Endothelial cell (in vitro differentiated cells): ENCODE measurements at places on chromosomes 5 and 9.

- no peak for DNase-seq
Observed at GRCh38 chr5:142246258-142246657, 78.6 kb downstream of the SPRY4 start.

- no peak for DNase-seq
Observed at GRCh38 chr5:150036513-150036912, 36.0 kb downstream of the HMGXB3 start.

- no peak for DNase-seq
Observed at GRCh38 chr9:11204521-11204920, 591.7 kb upstream of the PTPRD start.

- DNase-seq: no peak
Observed at GRCh38 chr9:18456624-18457237, 17.2 kb upstream of the ADAMTSL1 start.

DNA sequence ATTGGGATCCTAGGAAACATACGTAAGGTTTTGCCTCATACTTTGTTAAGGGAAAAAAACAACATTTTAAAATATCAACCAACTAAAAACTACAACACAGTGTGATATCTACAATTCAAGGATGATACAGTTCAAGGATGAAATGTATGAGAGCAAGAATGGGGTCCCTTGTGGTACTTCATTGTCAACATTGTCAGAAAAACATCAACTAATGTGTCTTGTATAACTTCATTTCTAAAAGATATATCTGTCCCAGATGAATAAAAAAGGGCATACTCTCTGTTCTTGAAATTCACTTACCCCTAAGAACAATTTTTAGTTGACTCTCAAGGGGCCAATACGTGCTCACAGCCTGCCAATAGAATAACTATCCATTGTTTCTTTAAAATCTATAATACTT is 1250.5 kb downstream of the PTPRD start:
- DNase-seq: no peak

DNA sequence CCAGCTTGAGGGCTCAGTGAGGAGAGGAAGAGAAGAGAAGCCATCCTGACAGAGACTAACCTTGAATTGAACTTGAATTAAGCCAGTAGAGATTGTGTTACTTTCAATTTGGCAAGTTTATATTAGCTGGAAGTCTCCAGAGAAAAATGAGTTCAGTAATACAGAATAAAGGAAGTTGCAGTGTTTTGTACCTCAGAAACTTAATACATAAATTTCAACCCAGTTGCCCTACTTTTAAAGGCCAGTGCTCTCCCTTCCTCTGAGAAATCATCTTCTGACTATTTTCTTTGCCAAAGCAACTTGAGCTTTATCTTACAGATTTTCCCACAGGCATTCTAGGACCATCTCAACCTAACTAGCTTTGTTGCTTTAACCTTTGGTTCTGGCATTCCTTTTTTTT is 231.0 kb upstream of the GAS1 start:
- DNase-seq: no peak

GRCh38 chr5:947626-948471 is 55.2 kb downstream of the TRIP13 start:
- no peak for DNase-seq

GRCh38 chr5:128213340-128213739 is 129.8 kb downstream of the SLC12A2 start:
- DNase-seq: peak; percentile 67

- peak; percentile 83 for DNase-seq
Observed at GRCh38 chr5:179060116-179061008, at the start of gene ZNF354C. Gene ZNF354C, plus strand, starts transcription at chr5:179060373. Its CDS starts 1,696 bp downstream, at chr5:179062069.

DNA sequence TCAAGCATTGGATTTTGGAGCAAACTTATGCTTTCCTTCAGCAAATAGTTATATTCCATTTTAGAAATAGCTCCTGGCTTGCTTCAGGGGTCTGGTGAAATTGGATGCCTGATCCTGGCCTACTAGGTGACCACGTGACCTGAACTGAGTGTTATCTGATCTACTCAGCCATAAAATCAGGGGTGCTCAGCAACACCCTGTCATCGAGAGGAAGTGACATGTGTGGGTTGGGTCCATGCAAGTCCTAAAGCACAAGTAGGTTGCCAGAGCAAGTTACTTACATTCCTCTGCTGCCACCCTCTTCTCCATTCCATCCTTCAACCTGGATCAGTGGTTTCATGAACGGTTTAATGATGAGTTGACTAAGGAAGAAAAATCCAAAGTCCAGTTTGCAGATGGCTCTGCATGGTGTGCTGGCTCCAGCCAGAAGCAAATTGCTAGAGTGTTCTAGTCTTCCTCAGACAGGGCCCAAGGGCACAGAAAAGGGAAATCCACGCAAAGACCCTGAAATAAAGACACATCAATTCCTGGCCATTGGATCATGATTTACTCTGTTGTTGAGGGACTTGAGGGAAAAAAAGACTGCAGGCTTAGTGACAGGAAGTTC is 2.8 kb upstream of the FAM193B start:
- DNase-seq: no peak

DNA sequence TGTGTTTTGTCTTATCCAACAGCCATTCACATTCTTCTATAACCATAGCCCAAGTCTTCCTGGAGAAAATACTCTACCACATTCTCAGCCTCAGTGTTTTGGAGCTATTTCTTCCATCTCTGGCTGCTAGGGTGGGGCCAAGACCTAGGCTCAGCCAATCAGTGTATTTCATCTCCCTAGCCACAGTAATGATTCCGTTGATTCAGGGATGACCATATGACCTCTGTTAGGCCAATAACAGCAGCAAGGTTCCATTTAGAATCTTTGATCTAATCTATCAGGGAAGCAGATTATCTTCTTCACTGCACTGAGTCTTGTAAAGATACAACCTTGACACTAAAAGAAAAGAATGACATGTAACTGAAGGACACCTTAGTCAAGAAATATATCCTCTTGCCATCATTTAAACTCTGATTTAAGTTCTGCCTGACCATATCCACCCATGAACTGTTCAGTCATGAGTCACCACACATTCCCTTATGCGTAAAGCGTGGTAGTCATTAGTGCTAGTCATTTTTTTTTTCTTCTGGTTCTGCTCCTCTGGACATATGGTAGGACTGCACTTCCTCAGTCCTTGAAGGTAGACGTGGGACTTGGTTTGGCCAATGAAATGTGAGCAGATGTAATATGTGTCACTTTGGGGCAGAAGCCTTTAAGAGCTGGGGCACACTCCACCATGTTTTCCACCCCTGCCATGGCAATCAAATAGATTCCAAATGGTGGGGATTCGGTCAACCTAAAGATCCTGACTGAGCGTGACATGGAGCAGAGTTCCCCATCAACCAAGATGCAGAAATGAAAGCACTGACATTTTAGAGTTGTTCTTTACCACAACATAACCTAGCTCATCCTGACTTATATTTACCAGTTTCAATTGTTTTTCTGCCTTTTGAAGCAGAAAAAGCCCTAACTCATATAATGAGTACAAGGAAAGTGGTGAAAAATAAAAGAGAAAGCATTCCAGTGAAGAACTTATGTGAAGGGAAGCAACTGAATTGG is 12.7 kb upstream of the PRELID2 start:
- no peak for DNase-seq

GRCh38 chr5:32325062-32325461 is 12.3 kb upstream of the MTMR12 start:
- no peak for DNase-seq

DNA sequence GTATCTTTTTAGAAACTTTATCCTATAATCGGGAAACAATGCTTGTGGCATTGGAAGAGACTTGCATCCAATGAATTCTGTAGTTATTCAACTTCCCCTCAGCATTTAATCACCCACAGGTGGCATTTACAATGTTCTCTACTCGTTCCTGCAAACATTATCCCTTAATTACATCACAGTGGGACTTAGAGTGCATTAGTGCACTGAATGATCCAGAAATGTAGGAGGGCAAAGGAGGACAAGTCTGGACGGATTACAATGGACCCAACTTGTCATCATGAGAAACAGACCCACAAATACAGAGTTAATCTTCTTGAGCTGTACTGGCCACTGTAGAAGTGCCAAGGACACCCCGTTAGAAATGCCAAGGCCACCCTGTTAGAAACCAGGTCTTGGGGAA is 129.1 kb downstream of the DOCK8 start:
- no peak for DNase-seq

GRCh38 chr5:160312134-160312959 is at the start of gene CCNJL:
Gene CCNJL, minus strand, starts transcription at chr5:160312564. Its CDS starts 641 bp downstream, at chr5:160311923.
- peak; percentile 86 for DNase-seq

DNA sequence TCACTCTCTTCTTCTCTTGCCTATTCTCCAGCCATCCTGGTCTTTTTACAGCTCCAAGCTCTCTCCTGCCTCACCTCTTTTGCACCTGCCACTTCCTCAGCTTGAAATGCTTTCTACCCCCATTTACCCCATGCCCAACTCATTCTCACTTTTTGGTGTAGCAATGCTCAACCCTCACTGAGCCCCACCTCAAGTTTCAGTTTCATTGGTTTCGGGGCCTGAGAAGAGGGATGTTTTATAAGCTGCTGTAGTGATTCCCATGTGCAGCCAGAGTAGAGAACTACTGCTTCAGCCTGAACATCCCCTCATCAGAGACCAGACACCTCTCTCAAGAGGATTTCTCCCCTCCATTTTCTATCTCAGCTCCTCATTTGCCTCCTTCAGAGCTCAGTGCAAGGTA is 45.2 kb upstream of the FYB1 start:
- no peak for DNase-seq

DNA sequence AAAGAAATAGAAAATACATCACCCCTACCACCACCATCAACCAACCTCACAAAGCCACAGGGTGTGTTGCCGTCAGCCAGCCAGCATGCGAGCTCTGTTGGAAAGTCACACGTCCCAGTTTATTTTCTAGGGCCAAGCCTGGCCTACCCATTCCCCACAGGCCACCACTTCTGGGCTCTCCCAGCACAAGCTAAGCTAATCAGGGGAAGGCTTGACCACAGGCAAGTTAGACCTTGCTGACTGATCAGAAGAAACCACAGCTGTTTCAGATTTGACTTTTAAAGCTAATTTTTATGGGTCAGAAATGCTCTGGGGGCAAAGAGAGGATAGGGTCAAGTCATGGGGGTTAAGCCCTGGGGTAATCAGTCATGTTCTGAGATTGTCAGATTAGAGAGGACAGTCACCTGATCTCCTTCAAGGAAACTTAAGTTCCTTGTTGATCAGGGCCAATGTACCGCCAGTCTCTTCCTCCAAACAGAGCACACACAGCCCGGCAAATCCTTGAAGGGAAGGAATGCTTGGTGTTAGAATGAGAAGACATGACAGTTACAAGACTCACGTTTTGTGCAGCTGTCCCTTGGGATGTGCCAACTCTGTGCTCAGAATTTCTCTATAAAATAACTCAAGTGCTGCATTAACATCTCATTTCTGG is 7.6 kb downstream of the SHB start:
- no peak for DNase-seq

GRCh38 chr5:18213666-18214065 is 579.4 kb downstream of the TAF11L14 start:
- no peak for DNase-seq

- DNase-seq: no peak
Observed at GRCh38 chr5:75037106-75037505, 15.3 kb downstream of the GCNT4 start.

- DNase-seq: no peak
Observed at GRCh38 chr5:158351485-158352125, 492.7 kb upstream of the CLINT1 start.

DNA sequence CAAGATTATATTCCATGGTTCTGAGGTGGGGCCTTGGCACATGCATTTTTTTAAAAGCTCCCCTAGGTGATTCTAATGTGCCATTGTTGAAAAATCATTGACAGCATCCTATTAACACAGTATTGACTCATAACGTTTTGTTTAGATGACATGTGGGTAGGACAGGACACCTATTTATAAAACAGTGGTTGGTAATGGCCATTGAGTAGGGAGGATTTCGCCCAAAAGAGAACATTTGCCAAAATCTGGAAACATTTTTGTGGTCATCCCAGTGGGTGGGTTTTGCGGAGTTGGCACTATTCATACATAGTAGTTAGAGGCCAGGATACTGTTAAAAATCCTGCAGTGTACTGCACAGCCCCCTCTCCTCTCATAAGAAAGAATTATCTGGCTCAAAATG is 6.4 kb upstream of the CHD1 start:
- no peak for DNase-seq

DNA sequence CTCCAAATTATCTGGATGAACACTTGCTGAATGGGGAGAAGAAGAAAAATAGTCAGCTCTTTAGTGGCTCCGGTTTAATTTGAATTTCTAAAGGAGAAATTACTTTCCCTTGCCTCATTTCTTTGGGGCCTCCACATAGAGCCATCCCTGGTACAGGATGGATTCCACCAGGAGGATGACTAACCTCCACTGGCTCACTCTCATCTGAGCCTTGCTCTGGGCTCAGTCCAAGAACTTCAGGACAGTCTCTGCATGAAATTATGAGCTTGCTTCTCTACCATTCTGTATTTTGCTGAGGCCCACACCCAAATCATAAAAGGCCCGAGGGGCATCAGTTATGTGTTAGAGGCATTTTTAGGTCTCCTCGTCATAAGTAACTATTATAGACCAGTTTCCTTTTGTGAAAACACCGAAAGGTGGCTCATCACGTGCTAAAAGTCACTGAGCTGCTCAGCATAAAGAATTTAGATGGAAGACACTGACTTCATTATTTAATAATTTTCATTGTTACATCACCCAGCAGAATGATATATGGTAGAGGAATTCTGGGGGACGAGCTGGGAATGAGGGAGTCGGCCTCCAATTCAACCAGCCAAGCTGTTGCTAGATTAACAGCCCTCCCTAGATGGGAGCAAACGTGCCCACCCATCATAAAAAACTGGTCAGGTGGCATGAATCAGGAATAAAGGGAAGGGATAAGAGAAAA is 222.1 kb downstream of the TARS1 start:
- DNase-seq: no peak

GRCh38 chr5:163943546-163943945 is 438.1 kb downstream of the MAT2B start:
- no peak for DNase-seq

- no peak for DNase-seq
Observed at GRCh38 chr9:8622871-8623270, 823.3 kb upstream of the DMAC1 start.

DNA sequence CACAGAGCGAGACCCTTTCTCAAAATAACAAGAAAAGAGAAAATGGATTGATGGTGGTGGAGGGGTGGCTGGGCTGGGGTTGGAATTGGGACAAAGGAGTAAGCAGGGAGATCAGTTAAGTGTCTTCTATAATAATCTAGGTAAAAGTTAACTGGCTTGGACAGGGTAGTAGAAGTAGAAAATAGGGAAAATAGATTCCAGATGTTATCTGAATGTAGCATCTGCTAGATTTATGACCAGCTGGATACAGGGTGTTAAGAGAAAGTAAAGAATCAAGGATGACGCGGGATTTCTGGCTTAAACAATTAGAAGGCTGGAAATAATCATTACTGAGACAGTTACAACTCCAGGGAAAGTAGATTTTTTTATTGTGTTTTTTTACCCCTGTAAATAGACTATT is 13.0 kb downstream of the PPP6C start:
- DNase-seq: no peak
